Retina (tissue), 1 donor: ENCODE measurements at places on chromosomes 7 and 10.

- DNase-seq = no peak
Observed at GRCh38 chr10:4240608-4241197, 455.7 kb upstream of the KLF6 start.

DNA sequence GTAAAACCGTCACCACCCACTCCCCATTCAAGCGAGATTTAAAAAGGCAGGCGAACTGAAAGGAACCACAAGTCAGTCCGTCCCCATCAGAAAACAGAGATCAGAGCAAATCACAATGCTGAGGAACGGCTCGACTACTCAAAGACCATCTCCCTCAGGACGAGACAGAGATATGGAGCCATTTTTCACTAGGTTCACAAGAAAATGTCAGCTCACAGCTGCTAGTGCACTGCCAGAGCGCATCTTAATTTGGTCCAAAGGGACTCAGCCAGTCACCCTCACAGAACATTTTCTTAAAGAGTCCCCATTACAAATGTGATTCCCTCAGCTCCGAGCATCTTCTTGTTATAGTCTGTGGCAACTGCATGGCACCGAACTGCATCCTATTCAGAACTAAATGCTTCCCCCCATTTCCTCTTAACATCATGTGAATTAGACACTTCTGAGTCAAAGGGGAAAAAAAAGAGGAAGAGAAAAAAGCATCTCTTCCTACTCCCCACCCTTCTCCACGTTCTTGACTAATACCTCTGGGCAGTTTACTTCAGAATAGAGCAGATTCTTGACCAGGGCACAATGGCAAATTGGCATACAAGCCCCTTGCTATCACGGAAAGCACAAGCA lies 683.9 kb downstream of the MAGI2 start:
- peak; percentile 67 for DNase-seq

- DNase-seq = no peak
Observed at GRCh38 chr10:32851301-32851700, 106.7 kb downstream of the ITGB1 start.

DNA sequence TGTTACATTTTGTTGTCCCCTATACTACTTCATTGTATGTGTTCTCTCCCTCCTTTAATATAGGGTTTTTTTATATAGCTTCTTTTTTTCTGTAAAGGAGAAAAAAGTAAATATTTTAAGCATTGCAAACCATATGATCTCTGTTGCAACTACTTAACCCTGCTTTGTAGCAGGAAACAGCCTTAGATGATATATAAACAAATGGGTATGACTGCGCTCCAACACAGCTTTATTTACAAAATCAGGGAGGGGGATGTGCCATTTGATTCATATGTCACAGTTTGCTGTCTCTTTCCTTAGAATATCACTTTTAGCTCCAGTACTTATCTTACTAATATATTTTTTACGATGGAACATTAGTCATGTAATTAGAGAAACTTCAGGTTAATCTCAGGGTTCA lies 155.2 kb upstream of the GNAI1 start:
- no peak for DNase-seq

DNA sequence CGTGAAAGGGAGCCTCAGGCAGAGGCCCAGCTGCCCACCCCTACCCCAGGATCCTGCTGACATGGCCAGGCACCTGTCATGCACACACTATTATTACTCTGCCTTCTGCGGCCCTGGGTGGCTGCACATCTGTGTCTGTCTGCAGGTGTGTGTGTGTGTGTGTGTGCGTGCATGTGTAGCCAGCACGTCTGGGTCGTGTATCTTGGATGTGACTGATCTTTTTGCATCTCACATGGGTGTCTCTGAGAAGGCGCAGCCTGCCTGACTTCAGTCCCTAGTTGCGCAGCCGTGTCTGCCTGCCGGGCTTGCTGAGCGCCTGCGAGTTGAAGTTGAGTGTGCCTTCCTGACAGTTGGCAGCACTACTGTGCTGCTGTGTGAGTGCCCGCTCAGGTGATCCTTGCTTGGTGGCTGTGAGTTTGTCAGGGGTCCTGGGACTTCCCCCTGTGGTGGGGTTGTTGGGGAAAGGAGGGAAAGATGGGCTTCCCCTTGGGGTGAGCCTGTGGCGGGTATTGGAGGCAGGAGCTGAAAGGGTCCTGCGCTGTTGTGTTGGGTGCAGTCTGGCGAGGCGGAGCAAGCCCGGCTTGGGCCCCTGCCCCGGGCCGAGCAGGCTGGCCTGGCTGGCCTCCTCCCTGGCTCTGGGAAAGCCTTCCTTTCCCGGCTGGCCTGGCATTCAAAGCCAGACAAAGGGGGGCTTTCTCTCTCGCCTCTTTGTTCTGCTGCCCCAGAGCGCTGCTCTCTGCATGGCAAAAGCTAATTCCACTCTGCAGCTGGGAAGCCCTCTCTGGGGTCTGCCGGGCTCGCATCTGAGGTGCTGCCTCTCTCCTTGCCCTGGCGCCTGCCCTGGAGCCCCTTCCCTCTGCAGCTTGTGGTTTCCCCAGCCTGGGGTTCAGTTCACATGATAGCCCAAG lies 4.9 kb downstream of the TRIM8 start:
- peak; percentile 75 for DNase-seq

DNA sequence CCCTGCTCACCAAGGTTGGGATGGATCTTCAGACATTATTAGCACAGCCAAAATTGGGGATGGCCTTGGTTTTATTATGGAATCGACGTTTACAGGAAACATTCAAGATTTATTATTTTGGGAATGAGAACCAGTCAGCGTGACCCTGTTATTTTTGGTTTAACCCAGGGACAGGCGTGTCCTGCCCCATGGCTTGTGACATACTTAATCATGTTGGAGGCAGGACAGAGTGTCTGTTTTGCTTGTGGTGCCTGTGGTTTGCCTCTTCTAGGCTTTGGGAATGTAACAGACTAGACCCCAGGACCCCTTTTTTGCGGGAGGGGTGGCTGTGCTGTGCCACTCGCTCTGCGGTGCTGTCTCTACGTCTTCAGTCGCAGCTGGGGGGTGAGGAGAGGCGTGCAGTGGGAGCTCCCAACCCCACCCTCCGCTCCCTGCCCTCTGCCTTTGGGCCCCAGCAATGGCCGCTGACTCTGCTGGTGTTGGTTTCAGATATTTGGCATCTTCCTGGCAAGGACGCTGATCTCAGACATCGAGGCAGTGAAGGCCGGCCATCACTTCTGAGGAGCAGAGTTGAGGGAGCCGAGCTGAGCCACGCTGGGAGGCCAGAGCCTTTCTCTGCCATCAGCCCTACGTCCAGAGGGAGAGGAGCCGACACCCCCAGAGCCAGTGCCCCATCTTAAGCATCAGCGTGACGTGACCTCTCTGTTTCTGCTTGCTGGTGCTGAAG lies 20.1 kb upstream of the SH2D4B start:
- no peak for DNase-seq

- DNase-seq = peak; percentile 34
Observed at GRCh38 chr10:24440817-24441797, 232.2 kb downstream of the KIAA1217 start.

GRCh38 chr7:128900237-128900636 lies 10.3 kb downstream of the KCP start:
- DNase-seq = no peak

DNA sequence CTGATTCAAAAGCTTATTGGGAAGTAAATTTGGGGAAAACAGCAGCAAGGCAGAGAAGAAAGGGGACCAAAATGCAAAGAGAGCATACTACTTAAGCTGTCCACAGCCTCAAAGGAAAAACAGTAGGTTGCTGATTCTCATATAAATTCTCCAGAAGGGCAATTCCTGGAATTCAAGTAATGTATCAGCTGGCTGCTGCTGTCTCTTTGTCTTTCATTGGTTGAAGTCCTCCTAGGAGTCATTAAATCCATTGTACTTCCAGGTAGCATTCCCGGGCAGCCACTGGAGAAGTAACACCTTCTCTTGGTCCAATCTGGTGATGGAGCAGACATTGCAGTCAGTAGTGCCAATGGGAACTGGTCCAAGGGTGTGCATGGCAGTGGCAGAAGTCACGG lies 22.7 kb downstream of the BET1 start:
- DNase-seq = no peak

DNA sequence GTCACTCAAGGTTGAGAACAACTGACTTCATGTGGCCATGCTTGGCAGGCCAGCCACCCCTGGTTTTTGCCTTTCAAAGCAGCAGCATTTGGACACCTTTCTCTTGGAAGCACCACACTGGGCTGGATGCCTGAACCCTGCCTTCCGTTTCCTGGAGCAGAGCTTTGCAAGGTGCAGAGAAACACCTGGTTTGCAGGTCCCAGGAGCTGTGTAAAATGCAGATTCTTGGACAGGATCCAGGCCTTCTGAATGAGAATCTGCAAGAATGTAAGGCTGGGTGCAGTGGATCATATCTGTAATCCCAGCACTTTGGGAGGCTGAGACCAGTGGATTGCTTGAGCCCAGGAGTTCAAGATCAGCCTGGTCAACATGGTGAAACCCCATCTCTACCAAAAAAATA lies 18.0 kb upstream of the DUSP5 start:
- no peak for DNase-seq

GRCh38 chr7:45181286-45181960 lies 23.8 kb downstream of the RAMP3 start:
- no peak for DNase-seq

GRCh38 chr7:47281161-47281560 lies 300.8 kb downstream of the TNS3 start:
- DNase-seq = no peak

DNA sequence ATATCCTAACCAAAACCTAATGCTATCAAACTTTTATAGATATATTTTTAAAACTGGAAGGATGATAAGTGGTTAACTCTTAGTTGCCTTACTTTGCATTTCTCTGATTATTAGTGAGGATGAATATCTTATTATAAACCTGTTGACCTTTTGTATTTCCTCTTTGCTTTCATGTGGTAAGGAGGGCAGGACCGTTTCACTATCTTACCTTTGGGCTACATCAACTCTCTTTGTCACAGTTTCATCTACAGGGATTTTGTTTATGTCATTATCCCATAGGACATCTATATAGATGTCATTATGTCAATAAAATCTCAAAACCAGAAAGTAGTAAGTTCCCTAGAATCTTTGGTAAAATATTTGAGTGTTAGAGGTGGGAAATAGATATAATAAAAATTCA lies 219.3 kb downstream of the THSD7A start:
- DNase-seq = no peak

GRCh38 chr10:10475812-10476211 lies 541.9 kb upstream of the CELF2 start:
- DNase-seq = no peak

GRCh38 chr7:4642468-4643203 lies 39.5 kb upstream of the FOXK1 start:
- DNase-seq = no peak

- no peak for DNase-seq
Observed at GRCh38 chr10:112115781-112116385, 67.7 kb downstream of the GPAM start.

DNA sequence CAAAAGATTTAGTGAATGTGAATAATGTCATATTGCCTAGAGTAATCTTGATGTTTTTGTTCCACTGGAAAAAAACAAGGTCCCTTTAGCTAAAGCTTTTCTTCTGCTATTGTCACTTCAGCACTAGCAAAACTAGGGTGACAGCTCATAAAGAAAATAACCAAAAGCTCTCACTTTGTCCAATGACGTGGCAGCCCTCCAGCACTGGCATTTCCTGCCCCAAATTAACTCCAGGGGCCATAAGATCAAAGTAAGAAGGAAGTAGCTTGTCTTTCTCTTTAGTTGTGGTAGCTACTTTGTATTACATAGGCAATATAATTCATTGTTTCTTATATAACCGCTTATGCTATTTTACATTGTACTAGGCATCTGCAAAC lies 47.3 kb downstream of the LRRN3 start:
- DNase-seq = no peak

- peak; percentile 75 for DNase-seq
Observed at GRCh38 chr10:112792487-112793201, 157.4 kb upstream of the TCF7L2 start.

DNA sequence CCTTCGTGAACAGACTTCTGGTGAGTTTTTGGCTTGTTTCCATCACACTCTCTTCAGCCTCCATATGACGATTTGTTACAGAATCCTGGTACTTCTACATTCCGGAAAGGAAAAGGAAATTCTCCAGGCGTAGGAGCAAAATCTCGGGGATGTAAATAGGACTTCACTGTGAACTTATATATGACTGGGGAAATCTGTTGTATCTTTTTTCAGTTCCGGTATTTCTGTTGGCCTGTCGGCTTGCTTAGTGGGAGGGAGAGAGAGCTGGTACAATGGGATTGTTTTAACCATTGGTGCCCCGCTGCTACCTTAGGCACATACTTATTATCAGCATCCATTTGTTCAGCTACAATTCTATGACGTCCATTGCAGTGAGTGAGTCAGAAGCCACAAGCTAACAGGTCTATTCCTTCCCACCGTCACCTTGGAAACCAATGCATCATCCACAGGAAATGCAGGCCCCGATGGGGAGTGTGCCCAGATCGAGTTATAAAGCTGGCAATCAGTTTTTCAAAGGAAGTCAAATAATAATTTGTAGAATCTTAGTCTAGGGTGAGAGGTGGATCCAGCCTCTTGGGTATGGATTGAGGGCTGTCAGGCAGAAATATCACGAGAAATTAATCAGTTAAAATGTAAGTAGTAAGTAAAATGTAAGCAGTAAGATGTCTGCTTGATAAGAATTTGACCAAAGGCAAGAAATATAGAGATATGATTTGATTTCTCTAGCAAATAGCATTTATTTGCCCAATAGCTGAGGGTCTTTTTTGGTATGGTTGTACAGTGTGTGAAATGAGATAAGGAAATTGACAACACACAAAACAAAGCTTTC lies 92.0 kb upstream of the MKLN1 start:
- DNase-seq = no peak

DNA sequence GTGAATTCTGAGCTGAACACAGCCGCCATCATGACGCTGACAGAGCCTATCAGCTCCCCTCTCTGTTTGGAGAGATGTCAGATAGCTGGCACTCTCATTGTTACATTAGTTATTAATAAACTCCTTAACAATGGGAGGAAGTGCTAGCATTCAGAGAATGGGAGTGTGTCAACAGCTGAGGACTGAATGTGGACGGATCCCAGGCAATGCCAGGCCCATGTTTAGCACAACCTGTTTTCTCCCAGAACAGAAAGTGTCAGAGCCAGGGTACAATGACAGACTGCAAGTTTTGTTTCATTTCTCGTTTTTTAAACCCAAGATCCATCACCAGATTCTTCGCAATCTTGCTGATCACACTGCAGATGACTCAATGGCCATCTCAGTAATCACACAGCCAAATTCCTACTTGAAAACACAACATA lies 99.6 kb downstream of the PRPF18 start:
- no peak for DNase-seq

GRCh38 chr7:36946401-36946739 lies 222.1 kb upstream of the AOAH start:
- no peak for DNase-seq

GRCh38 chr10:114917459-114917858 lies 20.5 kb upstream of the TRUB1 start:
- no peak for DNase-seq
